ENCODE measurements at places on chromosomes 12 and 14.

GRCh38 chr14:95196268-95196667, 38.9 kb upstream of the DICER1 start:
- DNase-seq, result no peak

DNA sequence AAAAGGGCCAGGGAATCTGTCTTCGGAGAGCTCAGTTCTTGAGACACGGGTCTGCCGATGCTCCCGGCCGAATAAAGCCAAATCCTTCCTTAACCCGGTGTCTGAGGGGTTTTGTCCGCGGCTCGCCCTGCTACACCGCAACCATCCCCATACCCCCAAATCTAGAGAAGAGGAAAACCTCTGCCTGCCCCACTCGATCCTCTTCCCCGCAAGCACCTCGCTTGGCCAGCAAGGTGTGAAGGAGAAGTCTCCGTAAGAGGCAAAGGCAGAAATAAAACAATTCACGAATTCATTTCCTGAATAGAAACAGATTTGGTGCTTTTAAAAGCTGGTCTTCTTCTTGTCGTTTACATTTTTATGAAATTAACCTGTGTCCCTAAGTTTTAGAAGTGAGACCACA, 67.3 kb upstream of the GALNT9 start:
- DNase-seq, result no peak

- DNase-seq, result no peak
Observed at GRCh38 chr12:65908147-65908546, 83.9 kb downstream of the HMGA2 start.

GRCh38 chr14:92663049-92663448, 85.4 kb downstream of the LGMN start:
- DNase-seq, result no peak

DNA sequence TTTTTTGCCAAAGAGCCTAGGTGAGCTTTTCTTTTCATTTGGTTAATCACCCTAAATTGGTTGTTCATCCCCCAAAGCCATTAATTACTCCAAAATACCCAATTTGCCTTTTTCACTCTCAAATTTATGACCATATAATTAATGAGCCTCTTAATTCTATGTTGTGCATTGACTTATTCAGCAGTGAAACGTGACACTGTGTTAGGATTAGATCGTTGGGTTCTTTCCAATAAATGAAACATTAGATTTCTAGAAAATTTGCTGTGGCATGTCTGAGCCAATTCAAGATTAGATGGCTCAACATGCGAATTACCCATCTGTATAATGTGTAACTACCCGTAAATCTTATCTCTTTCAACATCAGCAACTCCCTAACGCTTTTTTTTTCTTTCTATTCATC, 273.4 kb downstream of the BMP4 start:
- no peak for DNase-seq

DNA sequence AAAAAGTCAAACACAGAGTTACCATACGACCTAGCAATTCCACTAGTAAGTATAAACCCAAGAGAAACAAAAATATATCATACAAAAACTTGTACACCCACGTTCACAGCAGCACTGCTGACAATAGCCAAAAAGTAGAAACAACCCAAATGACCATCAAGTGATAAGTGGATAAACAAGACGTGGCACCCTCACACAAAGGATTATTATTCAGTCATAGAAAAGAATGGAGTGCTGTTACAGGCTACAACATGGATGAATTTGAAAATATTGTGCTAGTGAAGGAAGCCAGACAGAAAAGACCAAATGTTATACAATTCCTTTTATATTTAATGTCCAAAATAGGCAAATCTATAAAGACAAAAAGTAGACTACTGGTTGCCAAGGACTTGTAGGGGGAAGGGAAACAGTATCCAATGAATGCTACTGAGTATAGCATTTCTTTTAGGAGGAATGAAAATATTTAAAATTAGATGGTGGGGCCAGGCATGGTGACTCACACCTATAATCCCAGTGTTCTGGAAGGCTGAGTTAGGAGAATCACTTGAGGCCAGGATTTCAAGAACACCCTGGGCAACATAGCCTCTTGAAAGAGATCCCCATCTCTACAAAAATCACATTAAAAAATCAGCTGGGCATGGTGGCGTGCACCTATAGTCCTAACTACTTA, 41.9 kb downstream of the SPTLC2 start:
- DNase-seq, result no peak

GRCh38 chr14:24885410-24885913, 164.5 kb downstream of the STXBP6 start:
- DNase-seq, result no peak

GRCh38 chr12:105057174-105057573, 27.1 kb downstream of the ALDH1L2 start:
- no peak for DNase-seq

- no peak for DNase-seq
Observed at GRCh38 chr12:26773313-26774104, 59.5 kb downstream of the ITPR2 start.

DNA sequence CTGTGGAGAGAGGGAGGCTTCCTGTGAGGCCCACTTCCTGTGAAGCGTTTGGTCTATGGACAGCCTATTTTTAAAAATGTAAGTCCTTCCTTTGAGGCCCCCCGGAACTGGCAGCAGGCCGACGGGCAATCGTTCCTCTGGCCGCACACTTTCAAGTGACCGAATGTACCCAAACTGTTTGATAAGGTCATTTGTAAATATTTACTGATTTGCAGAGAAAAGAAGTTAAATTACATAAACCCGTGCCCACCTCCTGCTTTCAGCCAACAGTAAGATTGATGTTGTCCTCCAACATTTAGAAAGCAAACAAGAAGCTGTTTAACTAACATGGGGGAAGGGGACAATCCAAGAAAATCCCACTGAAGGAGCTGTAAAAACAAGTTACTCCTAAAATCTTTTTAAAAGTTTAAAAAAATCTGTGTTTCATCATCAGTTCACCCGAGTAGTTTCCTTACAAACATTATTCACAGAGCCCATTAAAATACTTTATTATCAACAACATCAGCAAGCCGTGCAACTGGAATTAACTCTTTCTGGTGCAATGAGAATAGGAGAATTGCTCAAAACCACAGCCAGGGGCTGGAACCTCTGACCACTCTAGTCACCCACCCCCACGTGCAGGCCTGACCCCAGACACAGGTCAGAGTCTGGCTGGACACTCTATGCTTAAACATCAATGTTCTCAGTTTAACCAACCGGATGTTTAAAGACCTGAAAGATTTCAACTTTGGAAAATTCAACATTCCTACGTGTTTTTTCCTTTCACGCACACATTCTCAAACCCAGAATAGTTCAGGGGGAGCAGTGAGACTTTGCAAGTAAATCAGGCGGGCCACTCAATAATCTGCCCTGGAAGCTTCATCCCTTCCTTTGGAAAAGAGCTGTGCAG, 65.3 kb downstream of the FOXN3 start:
- no peak for DNase-seq

- DNase-seq, result no peak
Observed at GRCh38 chr14:96734076-96734622, 63.0 kb upstream of the VRK1 start.
